ENCODE measurements at places on chromosomes 6 and 20.

GRCh38 chr6:135667691-135668455 lies 170.3 kb upstream of the AHI1 start:
- no peak for DNase-seq

GRCh38 chr20:49411221-49411925 lies 71.1 kb downstream of the KCNB1 start:
- no peak for DNase-seq

- DNase-seq = no peak
Observed at GRCh38 chr20:1241456-1241855, 15.6 kb downstream of the RAD21L1 start.

GRCh38 chr6:113564371-113565171 lies 292.6 kb upstream of the MARCKS start:
- DNase-seq = no peak

Data from KBM-7 (cell line).